ENCODE measurements at places on chromosomes 4 and X. TPM values are rescaled to one million over a fixed set of nuclear protein-coding genes. Genes with fewer than 3 reads are reported as not detected.
A peak's percentile ranks its signal among the peaks of the same experiment; 100 is the strongest.

GRCh38 chrX:40169193-40170101, 71.7 kb upstream of the BCOR start:
- peak; percentile 56 for DNase-seq

The POU3F4 gene
- not detected for total RNA-seq

- DNase-seq: no peak
Measured at GRCh38 chrX:134396174-134396573, 63.8 kb upstream of the HPRT1 start.

The CDKL2 gene
- total RNA-seq: 0.14 TPM

The S100P gene
- total RNA-seq: 3.1 TPM
